ENCODE measurements at places on chromosomes 1 and 21.
A peak's percentile ranks its signal among the peaks of the same experiment; 100 is the strongest.

GRCh38 chr21:39386194-39386593 is 37.3 kb upstream of the HMGN1 start:
- DNase-seq: no peak

DNA sequence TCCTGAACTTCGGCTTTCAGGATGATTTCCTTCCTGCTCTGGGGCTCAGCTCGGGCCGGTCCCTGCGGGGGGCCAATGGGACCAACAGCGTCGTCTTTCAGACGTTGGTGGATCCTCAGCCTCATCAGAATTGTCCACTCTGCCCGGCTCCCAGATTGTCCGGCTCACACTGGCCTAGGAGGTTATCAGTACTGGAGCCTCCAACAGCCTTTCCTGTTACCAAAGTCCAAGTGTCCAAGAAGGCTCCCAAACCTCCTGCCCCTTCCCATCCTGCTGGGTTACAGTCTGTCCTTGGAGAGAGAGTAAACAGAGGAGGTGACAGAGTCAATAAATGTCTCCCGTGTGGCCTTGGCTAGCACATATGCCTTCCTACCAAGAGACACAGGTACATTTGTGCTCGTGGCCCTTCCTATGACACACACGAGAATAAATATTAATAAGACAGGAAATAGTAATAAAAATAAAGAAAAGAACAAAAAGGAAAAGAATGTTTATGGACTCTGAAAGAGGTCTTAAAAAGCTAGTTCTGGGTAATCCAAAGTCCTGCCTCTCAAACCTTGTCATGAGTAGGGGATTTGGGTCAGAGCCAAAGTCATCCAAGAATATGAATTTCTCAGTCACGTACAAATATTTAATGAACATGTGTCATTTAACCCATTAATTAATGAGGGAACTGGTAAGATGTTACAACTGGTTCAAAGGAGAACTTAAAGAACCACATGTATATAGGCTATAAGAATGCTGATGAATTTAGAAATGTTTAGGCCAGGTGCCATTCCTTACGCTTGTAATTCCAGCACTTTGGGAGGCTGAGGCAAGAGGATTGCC is 80.8 kb upstream of the SLC2A1 start:
- no peak for DNase-seq

GRCh38 chr21:17472592-17473271 is 40.1 kb upstream of the CXADR start:
- DNase-seq: no peak

DNA sequence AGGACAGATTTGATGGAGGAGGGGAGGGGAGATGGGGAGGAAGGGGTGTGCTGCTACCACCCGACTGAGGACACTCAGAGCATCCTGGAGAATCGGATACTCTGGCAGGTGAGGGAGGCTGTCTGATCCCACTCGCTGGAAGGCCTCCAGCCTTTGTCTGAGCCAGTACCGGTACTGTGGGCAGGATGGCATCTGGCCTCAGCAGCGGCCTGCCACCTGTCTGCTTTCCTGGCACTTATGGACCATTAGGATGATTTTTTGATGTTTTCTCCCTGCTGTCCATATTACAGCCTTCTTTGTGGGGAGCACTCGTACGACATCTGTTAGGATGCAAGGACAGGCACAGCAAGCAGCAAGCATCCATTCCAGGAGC is 11.5 kb downstream of the ATP2B4 start:
- no peak for DNase-seq

DNA sequence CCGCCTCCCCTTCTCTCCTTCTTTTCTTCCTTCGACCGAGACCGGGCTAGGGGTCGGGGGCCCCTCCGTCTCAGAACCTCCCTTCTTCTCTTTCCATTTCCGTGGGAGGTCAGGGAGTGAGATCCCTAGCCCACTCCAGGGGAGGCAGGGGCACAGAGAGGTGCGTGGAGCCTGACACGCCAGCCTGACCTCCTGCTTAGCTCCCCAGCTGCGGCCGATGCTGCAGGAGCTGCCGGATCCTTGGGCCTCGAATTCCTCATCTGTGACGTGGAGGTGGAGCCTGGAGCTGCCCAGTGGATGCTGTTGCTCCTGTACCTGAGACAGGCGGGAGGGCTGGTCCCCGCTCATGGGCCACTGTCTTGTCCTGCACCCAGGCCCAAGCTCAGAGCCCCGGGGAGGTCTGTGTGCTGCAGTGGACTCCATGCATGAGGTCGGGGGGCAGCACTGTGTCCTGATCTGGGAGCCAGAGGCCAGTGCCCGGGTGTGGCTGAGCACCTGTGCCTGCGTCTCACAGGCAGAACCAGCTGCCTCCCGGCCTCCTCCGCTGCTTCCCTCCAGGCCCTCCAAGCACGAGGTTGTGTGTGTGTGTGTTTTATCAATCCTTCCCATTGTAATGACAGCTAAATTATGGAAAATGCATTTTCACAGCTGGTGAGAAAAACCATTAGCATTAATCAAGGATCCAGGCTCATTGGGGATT is 55.3 kb upstream of the TTC34 start:
- DNase-seq: no peak

DNA sequence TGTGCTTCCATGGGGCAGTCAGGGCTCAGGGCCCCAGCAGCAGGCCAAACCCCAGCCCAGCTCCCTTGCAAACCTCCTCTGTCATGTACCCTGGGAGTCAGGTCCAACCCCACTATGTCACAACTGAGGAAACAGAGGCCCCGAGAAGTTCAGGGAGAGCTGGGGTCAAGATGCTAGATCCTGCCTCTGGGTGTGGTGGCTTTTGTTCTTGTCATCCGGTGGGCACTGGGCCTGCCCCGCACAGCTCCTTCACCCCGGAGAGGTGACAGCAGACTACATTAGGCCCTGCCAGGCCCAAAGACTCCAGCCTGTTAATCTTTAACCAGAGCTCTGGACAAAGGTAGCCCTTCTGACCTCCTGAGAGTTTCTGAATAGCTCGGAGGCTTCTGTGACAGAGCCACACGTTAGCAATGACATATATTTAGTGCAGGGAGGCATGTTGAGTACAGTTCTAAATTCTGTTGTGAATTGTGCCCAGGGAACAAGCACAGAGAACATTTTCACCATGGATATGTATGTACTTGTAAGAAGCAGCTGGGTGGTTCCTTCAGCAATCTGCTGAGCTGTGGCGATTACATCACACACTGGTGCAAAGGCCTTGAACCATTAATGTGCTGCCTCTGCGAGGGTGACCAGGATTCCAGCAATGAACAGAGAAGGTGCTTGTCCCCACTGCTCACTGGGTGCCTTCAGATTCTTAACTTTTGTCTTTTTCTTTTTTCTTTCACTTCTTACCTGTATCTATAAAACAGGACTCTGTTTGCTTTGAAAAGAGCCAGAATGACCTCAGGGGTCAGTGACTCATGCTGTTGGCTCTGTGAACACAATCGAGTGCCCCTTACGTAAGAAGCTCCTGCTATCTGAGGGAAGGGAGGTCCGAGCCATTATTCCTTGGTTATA is 102.8 kb downstream of the RHOU start:
- DNase-seq: no peak

DNA sequence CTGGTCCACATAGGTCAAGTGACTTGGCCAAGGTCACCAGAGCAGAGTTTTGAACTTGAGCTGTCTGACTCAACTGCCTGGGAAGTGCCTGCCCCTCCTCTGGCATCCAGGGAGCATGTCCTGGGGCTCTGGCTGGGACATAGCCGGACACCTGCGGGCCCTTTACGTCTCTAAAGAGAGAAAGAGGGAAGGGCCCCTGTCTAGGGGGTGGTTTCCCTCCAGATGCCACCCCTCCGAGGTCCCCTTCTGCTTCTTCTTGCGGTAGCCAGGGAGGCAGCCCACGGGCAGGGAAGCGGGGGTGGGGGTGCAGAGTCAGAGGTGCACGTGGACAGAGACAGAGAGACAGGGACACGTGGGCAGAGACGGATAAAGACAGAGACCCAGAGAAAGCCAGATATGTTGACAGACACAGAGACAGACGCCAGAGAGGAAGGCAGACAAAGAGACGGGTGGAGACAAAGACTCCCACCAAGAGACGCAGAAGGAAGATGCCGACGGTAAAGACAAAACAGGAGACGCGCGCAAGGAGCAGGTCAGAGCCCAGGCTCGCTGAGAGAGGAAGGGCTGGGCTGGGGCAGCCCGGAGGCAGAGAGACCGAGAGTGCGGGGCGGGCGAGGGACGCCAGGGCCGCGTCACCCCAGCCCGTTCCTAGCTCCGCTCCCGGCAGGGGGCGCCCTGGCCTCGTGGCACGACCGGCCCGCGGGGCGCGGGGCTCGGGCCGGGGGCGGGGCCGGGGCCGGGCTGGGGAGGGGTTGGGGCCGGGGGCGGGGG is 458 bp upstream of the ALPL start:
- DNase-seq: peak; percentile 76

DNA sequence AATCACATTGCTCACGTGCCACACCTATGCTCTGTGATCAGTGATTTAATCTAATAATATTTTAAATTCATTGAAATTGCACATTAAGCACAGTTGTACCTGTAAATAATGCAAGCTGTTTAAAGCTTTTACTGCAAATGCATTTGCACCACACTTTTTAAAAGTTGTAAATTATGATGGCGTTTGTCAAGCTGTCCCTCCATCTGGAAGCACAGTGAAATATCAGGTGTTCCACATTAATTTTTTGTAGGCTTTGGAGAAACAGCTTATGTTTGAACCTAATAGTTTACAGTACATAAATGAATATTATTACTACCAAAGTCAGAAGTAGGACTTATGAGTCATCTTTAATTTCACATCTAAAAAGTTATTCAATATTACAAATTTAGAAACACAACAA is 3.0 kb upstream of the DPYD start:
- no peak for DNase-seq

DNA sequence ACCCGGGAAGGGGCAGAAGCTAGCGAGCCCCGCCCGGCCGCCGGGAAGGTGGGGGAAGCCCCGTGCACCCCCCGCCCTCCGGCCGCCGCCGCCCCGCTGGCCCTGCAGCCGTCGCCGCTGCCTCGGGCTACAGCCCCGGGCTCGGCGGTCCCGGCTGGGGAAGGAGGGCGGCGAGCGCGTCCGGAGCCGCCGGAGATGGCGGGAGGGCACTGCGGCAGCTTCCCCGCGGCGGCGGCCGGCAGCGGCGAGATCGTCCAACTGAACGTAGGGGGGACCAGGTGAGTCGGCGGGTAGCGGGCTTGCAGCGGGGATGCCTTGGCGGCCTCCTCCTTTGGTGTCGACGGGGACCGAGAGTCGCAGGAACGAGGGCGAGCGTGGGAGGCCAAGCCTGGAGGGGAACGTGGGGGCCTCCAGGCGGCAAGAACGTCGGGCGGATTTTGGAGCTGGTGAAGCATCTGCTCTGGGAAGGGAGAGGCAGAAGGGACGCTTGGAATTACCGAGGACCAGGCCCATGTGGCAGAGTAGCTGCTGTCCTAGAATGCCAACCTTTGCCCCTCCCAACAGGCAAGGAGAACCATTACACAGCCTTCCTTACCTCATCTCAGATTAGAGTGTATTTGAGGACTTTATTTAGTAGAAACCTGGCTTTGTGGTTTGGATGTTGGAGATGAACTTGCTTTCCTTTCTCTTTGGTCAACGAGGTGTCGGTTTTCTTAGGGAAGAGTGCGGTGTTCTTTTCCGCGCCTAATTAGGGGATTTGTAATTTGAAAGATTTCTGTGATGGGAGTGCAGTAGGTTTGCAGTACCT is 591 bp downstream of the KCTD3 start:
- DNase-seq: peak; percentile 30

GRCh38 chr1:200885623-200886402 is 8.9 kb upstream of the INAVA start:
- no peak for DNase-seq

DNA sequence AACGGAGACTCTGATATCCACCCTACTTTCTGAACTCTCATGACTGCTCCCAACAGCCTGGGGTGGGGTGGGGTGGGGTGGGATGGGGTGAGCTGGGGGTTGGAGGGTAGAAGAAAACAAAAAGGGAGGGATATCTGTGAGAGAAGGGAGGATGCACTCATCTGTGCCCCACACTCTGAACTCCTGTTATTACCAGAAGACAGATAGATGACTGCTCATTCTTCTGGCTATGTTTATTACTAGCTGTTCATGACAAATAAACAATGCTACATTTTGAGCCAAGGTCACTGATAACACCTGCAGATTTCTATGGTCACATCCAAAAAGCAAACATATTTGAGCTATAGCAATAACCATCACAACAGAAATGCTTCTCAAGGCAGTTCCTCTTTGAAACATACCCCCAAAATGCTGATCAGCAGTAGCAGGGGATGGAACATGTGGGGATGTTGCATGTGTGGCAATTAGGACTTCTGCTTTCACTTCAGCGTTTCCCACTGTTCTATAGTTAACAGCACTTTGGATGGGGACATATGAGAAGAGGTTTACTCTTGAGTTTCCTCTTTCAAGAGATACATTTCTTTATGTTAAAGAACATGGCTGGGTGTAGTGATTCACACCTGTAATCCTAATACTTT is 43.3 kb downstream of the GPR3 start:
- DNase-seq: no peak

- DNase-seq: no peak
Measured at GRCh38 chr1:6517435-6517851, 26.0 kb upstream of the PLEKHG5 start.

GRCh38 chr1:40838980-40839942 is 22.9 kb downstream of the CITED4 start:
- no peak for DNase-seq

DNA sequence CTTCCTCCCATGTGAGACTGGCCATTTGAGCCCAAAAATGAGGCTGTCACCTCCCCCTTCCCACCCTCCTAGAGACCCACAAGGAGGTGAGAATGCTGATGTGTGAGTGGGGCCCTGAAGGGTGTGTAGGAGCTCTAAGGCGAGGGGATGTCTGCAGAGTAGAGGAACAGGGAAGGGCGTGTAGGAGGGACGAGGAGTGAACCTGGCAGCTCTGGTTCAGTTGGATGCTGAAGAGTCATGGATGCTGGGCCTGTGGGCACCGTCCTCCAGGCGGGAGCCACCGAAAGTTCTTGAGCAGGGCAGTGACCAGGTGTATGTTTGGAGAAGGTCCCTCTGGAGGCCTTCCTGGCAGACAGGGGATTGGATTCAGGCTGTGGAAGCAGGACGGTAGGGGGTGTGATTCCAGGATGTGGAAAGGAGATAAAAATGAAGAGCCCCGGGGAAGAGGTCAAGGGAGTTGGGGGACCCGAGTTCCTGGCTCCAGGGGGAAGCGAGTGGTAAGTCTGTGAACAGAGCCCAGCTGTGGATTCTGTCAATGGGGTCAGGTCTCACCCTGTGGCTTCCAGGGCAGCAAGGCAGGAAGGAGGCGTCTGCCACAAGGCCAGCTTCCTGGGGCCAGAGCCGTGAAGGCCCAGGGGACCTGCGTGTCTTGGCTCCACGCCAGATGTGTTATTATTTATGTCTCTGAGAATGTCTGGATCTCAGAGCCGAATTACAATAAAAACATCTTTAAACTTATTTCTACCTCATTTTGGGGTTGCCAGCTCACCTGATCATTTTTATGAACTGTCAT is 7.9 kb downstream of the SAMD11 start:
- no peak for DNase-seq

DNA sequence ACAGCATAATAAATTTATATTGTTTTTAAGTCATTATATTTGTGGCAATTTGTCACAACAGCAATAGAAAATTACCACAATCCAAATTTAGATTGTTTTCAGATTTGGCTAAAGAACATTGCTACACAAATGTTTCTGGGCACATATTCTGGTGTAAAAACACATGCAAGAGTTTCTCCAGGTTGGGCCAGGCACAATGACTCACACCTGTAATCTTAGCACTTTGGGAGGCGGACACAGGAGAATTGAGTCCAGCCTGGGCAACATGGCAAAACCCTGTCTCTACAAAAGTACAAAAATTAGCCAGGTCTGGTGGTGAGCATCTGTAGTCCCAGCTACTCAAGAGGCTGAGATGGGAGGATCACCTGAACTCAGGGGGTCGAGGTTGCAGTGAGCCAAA is 8.4 kb downstream of the ERO1B start:
- DNase-seq: no peak
